ENCODE measurements at places on chromosomes 3 and 15.

GRCh38 chr15:91186904-91187656 lies 87.0 kb downstream of the SV2B start:
- DNase-seq = no peak

DNA sequence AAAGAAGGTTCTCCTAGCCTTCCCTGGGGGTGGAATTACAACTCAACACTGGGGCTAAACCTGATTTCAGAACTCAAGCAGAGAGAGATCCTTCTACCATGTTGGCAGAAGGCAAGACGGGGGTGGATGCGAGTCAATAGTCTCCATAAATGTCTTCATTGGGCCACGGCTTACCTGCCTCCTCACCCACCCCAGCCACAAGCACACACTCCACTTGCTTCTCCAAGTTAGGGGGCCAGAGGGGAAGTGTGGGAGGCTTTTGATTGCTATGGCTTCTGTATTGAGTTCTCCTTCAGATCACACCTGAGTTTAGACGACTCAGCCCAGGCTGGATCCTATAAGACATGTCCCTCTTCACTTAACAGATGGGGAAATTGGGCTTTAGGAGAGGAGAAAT lies 178.9 kb downstream of the UACA start:
- DNase-seq = no peak

- no peak for DNase-seq
These were observed 5.5 kb downstream of the RHCG start for GRCh38 chr15:89490814-89491315.

- DNase-seq = no peak
These were observed 160.0 kb upstream of the WNT5A start for GRCh38 chr3:55647063-55647462.

GRCh38 chr3:182786564-182787196 lies 6.6 kb upstream of the ATP11B start:
- DNase-seq = no peak

DNA sequence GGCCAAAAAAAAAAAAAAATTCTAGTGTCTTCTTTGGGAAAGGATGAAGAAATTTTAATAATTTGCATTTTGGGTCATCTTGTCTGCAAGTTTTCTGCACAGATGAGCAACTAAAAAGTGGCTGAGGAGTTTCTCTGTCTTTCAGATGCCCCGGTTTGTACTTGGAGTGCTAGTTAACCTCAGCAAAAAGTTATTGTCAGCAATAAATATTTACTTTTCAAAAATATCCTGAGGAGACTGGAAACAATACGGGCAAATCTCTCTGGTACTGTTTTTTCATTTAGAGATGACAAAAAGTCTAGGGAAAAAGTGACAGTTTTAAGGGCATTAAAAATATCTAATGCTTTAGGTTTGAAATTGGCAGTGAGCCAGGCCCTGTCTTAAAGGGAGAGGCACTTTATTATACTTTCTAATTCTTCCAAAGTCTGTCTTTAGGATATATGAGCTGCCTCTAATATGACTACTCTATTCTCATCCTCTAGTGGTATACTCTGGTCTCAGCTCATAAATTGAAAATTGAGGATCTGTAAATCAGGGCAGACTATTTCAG lies 436.0 kb upstream of the NR2F2 start:
- DNase-seq = no peak

DNA sequence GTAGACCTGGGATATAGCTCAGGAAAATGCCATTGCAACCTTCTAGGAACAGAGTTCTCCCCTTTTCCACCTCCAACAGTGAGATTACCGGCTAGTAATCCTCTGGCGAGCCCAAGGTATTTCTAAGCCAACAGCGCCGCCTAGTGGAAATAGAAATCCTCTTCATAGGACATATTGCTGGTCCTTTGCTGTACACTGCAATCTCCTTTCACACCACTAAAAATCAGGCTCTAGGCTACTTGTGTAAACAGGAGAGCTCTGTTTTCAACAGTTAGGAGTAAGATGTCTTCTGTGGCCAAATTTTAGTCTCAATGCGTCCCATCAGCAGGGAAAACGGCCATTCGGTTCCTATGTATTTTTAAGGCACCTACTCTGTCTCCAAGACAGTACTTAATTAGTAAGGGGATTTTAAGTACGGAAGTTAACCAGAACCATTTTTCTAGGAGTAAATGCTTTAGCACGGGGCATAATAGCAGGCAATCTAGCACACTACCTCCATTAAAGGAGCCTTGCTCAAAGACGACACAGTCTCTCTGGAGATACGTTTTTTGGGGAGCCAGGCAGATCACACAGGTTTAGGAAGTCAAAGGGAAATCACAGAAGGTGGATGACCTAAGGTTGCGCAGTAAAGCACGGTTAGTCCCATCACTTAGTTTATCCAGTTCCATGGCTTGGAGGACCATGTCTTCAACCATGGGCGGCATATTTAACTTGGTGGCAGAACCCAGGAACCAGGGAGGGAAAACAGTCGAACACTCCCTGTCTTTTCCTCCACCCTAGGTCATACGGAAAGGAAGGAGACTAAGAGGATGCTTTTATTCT lies 43.8 kb downstream of the NCEH1 start:
- peak; percentile 58 for DNase-seq

GRCh38 chr3:178385280-178385952 lies 150.8 kb upstream of the KCNMB2 start:
- DNase-seq = no peak

GRCh38 chr3:34360713-34361112 lies 562.3 kb downstream of the PDCD6IP start:
- DNase-seq = no peak

- no peak for DNase-seq
These were observed 167.6 kb downstream of the PYDC2 start for GRCh38 chr3:191628571-191628970.

DNA sequence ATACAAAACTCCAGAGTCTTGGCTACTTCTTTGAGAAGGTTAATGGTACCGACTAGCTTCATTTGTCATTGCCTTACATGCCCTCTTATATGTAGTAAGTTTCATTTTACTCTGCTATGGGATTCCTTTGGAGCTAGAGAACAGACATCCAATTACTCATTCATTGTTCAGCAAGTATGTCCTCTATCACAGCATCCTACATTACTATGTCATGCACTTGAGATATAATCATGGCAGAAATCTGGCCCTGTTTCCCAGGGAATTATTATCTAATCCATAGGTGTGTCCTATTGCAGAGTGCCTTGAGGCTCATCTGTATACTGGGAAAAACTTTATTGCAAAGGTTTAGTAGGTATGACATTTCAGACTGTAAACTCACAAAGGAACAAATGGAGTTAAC lies 333.1 kb upstream of the NECTIN3 start:
- DNase-seq = no peak

DNA sequence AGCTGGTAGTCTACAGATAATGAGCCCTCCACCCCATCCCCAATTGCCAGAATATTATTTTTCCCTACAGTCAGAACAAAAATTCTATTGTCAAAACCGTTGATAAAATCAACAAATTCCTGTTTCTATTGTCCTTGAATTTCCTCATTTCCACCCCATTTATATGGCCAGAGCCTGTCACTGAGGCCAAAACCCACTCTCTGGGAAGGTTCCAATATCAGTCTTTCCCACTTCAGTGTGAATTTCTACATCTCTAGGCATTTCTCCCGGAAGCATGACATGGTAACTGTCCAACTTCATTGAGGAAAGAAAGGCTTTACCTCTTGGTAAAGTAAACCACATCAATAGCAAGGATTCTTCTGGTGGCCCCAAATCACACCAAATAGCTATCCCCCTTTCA lies 41.6 kb downstream of the C2CD4A start:
- no peak for DNase-seq

GRCh38 chr3:22265403-22265802 lies 514.4 kb upstream of the ZNF385D start:
- no peak for DNase-seq

DNA sequence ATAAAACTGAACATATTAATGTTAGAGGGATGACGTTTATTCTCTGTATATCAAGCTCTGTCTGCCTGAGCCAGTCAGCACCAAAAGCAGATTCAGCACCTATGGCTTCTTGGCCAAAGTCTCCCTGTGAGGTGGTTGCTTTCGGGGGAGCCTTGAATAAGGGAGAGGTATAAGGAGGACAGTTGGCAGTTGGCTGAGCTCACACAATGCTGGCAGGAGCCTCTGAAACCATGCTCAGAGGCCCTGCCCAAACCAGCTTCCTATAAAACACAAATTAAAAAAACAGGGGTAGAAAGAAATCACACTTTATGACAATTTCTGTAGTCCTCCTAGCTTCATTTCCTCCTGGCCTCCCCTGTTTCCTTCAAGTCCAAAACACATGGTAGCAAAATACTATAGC lies 18.8 kb downstream of the ARHGEF3 start:
- DNase-seq = no peak

DNA sequence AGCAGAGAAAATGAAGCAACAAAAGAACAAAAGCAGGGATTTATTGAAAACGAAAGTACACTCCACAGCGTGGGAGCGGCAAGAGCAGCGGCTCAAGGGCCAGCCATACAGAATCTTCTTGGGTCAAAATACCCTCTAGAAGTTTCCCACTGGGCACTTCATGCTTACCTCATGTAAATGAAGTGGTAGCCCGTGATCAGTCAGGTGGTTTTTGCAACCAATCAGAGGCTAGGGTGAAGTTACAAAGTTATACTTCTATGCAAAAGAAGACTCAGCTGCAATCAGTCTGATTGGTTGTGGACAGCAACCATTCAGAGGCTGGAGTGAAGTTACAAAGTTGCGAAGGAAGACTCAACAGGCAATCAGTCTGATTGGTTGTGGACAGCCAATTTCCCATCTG lies 37.8 kb upstream of the TRH start:
- no peak for DNase-seq

DNA sequence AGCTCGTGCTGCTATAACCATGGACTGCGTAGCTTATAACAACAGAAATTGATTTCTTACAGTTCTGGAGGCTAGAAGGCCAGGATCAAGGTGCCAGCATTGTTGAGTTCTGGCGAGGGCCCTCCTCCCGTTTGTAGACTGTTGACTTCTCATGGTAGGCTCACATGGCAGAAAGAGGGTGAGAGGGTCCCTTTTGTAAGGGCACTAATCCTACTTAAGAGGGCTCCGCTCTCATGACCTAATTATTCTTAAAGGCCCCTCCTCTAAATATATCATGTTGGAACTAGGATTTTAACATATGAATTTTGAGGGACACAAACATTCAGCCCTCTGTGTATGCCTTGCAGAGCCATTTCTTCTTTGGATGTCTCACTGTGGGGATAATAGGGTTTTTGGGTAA lies 28.8 kb upstream of the PYDC2 start:
- DNase-seq = no peak

DNA sequence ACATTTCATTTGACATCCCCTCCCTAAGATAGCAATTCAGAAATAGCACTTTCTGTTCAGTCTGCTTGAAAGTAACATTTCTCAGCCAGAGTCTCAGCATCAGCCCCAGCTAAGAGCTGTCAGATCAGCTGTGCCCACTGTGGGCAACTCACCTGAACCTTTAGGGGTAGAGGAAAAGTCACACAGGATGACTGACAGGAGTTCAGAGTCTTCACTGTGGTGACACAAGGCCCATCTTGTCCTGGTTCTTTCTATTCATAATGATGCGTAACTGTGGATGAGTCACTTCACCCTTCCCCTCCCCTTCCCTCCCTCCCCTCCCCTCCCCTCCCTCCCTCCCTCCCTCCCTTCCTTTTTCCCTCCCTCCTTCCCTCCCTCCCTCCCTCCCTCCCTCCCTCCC lies 96.1 kb upstream of the RASGRP1 start:
- no peak for DNase-seq

DNA sequence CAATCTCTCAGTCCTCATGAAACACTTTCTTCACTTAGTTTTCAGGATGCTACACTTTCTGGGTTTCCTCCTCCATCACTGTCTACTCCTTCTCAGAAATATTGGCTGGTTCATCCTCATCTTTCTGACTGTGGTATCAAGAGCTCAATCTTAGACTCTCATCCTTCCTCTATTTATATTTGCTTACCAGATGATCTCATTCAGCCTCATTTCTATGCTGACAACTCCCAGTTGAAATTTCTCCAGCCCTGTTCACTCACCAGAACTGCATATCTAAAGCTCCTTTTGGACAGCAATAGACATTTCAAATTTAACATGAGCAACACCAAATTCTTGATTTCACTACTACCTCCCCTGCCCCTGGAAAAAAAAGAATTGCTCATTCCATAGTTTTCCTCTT lies 48.0 kb upstream of the FBN1 start:
- no peak for DNase-seq

DNA sequence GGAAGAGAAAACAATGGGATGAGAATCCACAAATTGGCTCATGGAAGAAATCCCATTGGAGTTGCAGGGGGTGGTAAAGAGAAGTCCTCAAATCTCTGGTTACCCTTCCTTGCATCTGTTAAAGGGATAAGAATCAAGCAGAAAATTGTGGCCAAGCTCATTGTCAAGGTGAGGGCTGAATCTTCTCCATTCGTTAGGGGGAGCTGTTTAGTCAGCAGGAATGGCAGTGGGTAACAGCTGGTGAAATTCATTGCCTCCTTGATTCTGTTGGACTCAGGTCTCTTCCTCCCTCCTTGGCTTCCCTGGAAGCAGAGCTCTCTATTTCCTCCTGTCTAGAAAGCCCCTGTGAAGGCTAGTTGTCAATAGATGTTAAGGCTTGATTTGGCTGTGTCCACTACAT lies 343.1 kb upstream of the SEMA6D start:
- no peak for DNase-seq

DNA sequence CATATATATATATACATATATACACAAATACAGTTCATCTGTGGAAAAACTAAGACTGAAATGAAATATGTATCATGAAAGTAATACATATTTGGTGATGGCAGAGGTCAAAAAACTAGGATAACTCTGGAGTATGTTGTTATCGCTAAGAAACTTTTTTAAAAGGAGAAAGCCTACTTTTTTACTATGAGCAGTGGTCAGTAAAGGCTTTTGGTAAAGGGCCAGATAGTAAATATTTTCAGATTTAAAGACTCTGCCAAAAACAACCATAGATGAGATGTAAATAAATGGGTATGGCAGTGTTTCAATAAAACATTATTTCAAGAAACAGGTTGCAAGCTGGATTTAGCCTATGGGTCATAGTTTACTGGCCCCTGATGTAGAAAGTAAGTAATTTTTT lies 93.8 kb upstream of the TGFBR2 start:
- DNase-seq = no peak

DNA sequence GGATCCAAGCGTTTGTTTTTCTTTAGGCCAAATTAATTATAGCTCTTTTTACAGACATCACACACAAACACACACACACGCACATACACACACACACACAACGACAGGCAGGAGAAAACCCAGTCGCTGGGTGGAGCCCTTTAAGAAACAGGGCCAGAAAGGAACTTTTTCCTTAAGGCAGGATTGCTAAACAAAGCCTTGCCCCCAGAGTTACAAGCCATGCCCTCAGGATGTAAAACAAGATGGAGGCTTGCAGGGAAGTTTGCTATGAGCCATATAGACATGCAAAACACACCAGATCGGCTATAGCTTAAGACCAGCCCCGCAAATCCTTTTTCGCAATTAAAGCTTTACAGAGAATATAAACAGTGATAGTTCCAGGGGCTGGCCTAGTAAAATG lies 16.3 kb upstream of the IQCF2 start:
- DNase-seq = no peak

GRCh38 chr3:119628816-119629445 lies 31.2 kb downstream of the PLA1A start:
- no peak for DNase-seq
